ENCODE measurements at places on chromosomes 1 and 21. TPM values are rescaled to one million over a fixed set of nuclear protein-coding genes. Genes with fewer than 3 reads are reported as not detected.

- no peak for DNase-seq
Measured at GRCh38 chr21:45951676-45952075, 29.9 kb upstream of the COL6A1 start.

DNA sequence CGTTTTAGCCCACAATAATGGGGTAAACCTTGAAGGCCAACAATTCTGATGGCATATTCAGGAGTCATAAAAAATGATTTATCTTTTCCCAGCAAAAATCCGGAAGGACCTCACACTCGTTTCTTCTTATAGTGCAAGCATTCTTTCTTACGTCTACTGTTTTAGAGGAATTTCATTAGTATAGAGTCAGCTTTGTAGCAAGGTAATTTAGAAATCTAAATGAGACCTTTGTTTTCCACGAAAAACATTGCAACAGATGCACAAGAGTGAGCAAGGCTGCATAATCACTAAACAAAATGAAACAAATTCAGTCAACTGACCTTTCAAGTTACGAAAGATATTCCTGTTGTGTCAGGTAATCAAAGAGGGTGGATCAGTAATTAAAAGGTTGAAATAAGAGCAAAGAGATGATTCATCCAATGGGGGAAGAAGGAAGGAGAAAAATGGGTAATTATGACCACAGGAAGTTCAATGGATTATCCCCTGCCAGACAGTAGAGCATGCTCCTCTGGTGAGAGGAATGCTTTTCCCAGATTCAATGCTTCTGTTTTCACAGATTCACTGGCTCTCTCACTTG lies 560 bp upstream of the CSDE1 start:
- DNase-seq: no peak

DNA sequence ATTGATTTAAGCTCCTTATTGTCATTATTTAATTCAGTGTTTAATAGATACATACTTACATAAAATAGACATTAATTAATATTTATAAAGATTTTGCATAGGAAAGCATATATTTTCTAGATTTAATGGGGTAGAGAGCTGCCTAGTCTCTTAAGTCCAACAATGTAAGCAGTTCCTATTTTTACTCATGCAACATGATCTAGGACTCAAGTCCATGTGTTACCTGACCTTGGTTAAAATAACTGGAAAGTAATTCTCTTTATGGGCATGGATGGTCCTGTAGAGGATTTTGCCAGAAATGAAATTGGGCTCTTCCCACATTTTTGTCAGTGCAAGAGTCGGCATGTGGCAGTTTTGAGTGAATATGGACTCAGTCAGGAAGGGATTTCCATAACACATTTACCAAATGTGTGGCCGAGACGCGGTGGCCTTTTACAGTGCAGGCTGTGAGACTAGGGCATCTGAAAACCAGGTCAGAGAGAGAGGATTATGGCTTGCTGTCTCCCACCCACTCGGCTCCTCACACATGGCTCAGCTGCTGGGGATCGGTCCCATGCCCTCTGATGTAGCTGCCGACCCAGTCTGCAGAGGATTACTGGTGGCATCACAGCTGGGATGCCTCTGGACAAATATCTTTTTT lies 6.2 kb upstream of the KIF1B start:
- no peak for DNase-seq

DNA sequence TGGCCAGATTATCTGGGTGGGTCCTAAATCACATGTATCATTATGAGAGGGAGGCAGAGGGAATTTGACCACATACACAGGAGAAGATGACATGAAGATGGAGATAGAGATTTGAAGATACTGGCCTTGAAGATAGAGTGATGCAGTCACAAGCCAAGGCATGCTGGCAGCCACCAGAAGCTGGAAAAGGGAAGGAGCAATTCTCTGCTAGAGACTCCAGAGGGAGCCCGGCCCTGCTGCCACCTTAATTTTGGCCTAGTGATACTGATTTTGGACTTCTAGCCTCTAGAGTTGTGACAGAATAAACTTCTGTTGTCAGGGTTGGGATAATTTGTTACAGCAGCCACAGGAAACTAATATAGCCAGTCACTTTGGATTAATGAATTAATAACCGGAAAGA lies 2.2 kb upstream of the PRDM2 start:
- DNase-seq: no peak

GRCh38 chr1:212937034-212937433 lies 13.3 kb upstream of the VASH2 start:
- DNase-seq: no peak

DNA sequence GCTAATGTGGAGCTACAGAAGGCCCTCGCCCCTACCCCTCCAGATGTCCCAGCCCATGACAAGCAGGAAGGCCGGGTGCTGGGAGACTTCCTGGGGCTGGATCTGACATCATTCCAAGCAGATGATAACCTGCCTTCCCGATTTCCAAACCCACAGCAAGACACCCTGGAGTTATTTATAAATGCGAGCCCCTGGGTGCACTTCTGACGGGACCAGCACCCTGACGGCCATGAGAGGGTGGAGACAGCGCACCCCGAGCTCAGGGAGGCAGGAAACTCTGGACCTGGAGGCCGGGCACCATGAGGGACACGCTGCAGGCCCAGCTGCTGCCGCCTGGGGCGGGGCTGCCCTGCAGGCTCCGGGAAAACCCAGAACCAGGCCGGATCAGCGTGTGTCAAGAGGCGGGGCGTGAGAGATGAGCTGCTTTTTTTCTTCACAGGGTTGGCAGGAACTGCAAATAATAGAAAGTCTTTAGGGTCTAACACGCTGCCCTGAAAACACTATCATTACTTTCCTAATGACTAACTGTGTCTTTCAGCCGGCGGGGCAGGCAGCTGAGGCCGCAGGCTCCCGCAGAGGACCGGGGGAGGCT lies 2.5 kb upstream of the PCBP3 start:
- DNase-seq: peak; percentile 52

DNA sequence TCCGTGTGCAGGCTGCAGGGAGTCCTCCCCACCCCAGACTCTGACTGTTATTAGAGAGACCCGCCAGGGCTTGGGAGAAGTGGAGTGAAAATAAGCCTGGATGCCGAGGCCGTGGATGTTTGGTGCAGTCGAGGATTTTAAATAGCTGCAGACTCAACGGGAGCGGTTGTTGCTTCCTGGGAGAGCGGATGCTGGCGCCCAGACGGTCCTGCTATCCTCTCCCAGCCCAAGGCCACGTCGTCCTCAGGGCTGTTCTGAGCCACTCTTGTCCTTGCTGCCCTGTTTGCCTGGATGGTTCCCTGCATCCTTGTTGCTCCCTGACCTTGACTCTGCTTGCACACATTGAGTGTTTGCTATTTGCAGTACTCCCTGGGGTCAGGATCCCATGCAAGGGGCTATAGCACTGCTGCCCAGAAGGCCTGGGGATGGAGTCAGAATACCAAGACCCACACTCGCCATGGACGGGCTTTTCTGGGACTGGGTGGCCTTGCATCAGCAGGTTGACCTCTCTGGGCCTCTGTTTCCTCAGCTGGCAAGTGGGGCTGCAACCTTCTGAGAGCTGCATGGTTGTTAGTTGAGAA lies 205.3 kb upstream of the C1orf174 start:
- no peak for DNase-seq

DNA sequence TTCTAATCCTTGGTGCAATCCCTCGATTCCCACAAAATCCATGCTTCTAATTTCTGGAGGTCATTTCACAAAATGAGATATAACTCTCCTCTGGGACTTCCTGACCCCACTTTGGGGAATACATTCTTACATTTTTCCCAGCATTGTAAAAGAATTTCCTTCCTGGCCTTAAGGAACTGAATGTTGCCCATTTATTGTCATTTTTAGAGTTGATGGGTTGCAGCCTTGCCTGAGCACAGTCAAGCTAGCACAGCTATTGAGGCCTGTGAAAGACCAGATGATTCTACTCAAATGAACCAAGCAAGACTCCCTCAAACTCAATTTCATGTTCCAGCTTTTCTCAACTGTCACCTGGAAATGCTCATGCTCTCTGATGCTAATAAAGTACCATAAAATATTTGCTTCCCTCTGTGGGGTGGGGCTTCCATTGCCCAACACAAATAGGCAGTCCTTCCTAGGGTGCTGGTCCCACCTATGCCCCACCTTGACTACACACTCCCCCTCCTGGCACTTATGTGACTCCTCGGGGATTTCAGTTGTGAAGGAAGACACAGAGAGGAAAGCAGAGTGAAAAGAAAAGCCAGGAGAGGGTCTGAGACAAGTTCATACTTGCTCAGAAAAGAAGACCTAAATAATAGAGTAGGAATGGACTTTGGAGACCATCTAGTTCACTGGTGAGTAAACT lies 24.0 kb upstream of the CDC7 start:
- DNase-seq: no peak

GRCh38 chr1:107727866-107728265 lies 237.1 kb downstream of the VAV3 start:
- no peak for DNase-seq

GRCh38 chr21:45954261-45954660 lies 27.3 kb upstream of the COL6A1 start:
- DNase-seq: no peak

DNA sequence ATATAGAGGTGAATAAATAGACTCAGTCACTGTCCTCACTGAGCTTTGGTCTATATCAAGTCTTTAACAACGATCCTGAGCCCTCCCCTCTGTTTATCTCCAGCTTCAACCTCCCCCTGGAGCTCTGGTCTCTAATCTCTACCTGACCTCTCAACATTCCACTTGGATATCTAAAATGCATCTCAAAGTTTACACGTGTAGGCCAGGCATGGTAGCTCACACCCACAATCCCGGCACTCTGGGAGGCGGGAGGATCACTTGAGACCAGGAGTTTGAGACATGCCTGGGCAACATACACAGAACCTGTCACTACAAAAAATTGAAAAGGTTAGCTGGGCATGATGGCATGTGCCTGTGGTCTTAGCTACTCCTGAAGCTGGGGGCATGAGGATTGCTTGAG lies 53.4 kb downstream of the GADD45A start:
- DNase-seq: no peak

DNA sequence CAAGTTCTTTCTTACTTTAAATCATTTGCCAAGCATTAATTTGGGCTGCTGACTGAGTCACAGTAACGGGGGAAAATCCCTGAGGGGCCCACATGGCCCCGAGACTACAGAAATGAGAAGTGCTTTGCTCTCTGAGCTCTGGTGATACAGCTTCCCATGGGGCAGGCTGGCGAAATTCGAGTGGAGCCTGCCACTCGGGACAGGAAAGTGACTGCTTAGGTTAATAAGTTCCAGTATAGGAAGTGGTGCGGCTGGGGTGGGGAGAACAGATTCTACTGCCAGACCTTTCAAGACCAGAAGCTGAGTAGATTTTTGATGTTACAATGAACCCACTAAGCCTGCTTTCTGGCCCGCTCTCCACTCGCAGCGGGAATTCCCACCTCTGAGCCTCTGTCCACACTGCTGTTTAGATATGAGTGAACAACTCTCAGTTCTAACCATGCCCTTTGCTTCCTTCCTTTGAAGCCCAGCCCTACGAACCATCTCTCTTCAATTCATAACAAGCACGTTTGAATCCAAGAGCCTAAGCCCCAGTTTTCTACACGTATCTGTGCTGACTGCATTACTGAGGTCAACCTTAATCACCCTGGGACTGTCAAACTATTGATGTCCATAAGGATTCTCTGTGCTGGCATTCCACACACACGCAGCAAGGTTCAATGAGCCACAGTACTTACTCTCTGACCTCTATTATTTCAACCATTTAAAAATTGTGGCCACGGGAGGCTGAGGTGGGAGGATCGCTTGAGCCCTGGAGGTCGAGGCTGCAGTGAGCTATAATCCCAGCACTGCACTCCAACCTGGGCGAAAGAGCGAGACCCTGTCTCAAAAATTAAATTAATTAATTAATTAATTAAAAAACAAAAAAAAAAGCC lies 9.6 kb downstream of the ZBTB17 start:
- peak; percentile 37 for DNase-seq

GRCh38 chr1:57600424-57600823 lies 176.6 kb upstream of the DAB1 start:
- no peak for DNase-seq

The ELAPOR1 gene
- 19.5 TPM for total RNA-seq

The AVPR1B gene
- 1.6 TPM for total RNA-seq

The IQCC gene
- total RNA-seq: 1.00 TPM

The KCNN3 gene
- total RNA-seq: 5.0 TPM

The PTP4A2 gene
- 58.9 TPM for total RNA-seq

The MROH9 gene
- total RNA-seq: not detected

The DENND2D gene
- total RNA-seq: 56.4 TPM
